Hair follicle dermal papilla cell (primary cell): ENCODE measurements at places on chromosomes 4 and X. TPM values are rescaled to one million over a fixed set of nuclear protein-coding genes. Genes with fewer than 3 reads are reported as not detected.

Gene FAM184B
- under 0.01 TPM in 2 replicates for total RNA-seq

Gene EBP
- total RNA-seq, result 41.7 and 53.4 TPM in 2 replicates

Gene PFKFB1
- total RNA-seq, result 0.12 and 0.16 TPM in 2 replicates

Gene STARD8
- 5.0 and 8.0 TPM in 2 replicates for total RNA-seq

Gene NAA10
- 55.9 and 63.4 TPM in 2 replicates for total RNA-seq

Gene RTL9
- total RNA-seq, result 0.24 and 0.65 TPM in 2 replicates

Gene HS6ST2
- 0.16 TPM in 1 of 2 replicates, not detected in the other for total RNA-seq

Gene GATA1
- not detected in 2 replicates for total RNA-seq

Gene PPA2
- total RNA-seq, result 51.2 and 60.0 TPM in 2 replicates

Gene PASD1
- total RNA-seq, result not detected in 2 replicates

Gene TMSB15C
- total RNA-seq, result 1.9 and 2.9 TPM in 2 replicates

Gene SHROOM3
- total RNA-seq, result 24.8 and 27.7 TPM in 2 replicates

Gene SMIM31
- not detected in 2 replicates for total RNA-seq

Gene TMA16
- total RNA-seq, result 20.9 and 29.7 TPM in 2 replicates

Gene ZNF718
- total RNA-seq, result 4.3 and 8.3 TPM in 2 replicates

Gene TMEM271
- not detected in 2 replicates for total RNA-seq

Gene TRO
- 21.0 and 24.2 TPM in 2 replicates for total RNA-seq

Gene CFAP99
- not detected in 2 replicates for total RNA-seq

Gene SLC38A5
- total RNA-seq, result 34.4 and 38.5 TPM in 2 replicates

Gene PPBP
- not detected in 2 replicates for total RNA-seq

Gene PRMT9
- total RNA-seq, result 10.9 and 13.8 TPM in 2 replicates

Gene FGFR3
- total RNA-seq, result 0.12 and 0.32 TPM in 2 replicates

Gene MAGEA1
- total RNA-seq, result not detected in 2 replicates

Gene P2RY4
- 0.32 TPM in 1 of 2 replicates, not detected in the other for total RNA-seq

Gene CPLX1
- total RNA-seq, result not detected in 2 replicates

Gene ANXA5
- total RNA-seq, result 964 and 1,004 TPM in 2 replicates

Gene GRIA3
- 59.6 and 69.1 TPM in 2 replicates for total RNA-seq

Gene ZNF518B
- total RNA-seq, result 39.4 and 49.3 TPM in 2 replicates

Gene TCEAL6
- total RNA-seq, result not detected in 2 replicates

Gene ADAMTS3
- 4.5 and 6.7 TPM in 2 replicates for total RNA-seq

Gene MTCP1
- total RNA-seq, result 0.97 and 1.1 TPM in 2 replicates

Gene ALAS2
- total RNA-seq, result not detected in 2 replicates

Gene F8A2
- total RNA-seq, result not detected in 2 replicates

Gene MAGEA2B
- total RNA-seq, result not detected in 2 replicates

Gene COL4A6
- 0.16 and 0.36 TPM in 2 replicates for total RNA-seq

Gene TSPAN7
- total RNA-seq, result not detected in 2 replicates

Gene CXCL5
- total RNA-seq, result 0.61 and 2.8 TPM in 2 replicates

Gene CSAG1
- total RNA-seq, result not detected in 2 replicates

Gene HTT
- total RNA-seq, result 37.4 and 43.0 TPM in 2 replicates

Gene DNAAF6
- not detected in 2 replicates for total RNA-seq

Gene NEUROG2
- not detected in 2 replicates for total RNA-seq

Gene EIF2S3
- total RNA-seq, result 249 and 300 TPM in 2 replicates

Gene TGIF2LX
- not detected in 2 replicates for total RNA-seq

Gene PRDM5
- 28.5 and 56.8 TPM in 2 replicates for total RNA-seq

Gene SPINK2
- not detected in 2 replicates for total RNA-seq

Gene DCX
- total RNA-seq, result not detected in 2 replicates

Gene SRPK3
- total RNA-seq, result 0.16 and 0.61 TPM in 2 replicates

Gene DOK7
- not detected in 2 replicates for total RNA-seq

Gene TBC1D25
- total RNA-seq, result 12.0 and 15.1 TPM in 2 replicates

Gene ATP2B3
- 0.16 TPM in 1 of 2 replicates, not detected in the other for total RNA-seq

Gene NSDHL
- 18.2 and 24.5 TPM in 2 replicates for total RNA-seq

Gene SYN1
- 0.12 TPM in 1 of 2 replicates, not detected in the other for total RNA-seq

Gene CT45A6
- total RNA-seq, result not detected in 2 replicates

Gene GPR173
- total RNA-seq, result 3.5 and 4.4 TPM in 2 replicates

Gene C4orf54
- under 0.01 TPM in 1 of 2 replicates, not detected in the other for total RNA-seq

Gene IL13RA1
- 52.5 and 68.3 TPM in 2 replicates for total RNA-seq

Gene GPR50
- total RNA-seq, result not detected in 2 replicates

Gene RBM46
- 0.12 and 0.16 TPM in 2 replicates for total RNA-seq

Gene ETDB
- not detected in 2 replicates for total RNA-seq
